ENCODE measurements at places on chromosomes 5 and 9.

DNA sequence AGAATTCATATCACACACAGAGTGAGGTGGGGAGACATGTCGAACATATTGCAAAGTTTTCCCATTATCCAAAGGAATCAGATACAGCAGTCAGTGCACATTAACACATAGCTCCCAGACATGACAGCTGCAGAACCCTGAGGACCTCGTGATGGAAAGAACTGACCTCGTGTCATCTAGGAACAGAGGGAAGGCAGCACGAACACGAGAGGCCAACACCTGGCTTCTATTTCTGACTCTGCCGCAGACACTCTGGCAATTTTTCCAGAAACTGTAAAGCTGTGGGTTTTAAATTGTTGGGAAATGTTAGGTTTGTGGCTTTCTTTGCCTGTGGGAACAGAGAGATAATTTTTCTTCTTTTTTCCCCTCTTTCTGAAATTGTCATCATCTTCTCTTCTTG, 315.0 kb upstream of the PIK3R1 start:
- DNase-seq: no peak

DNA sequence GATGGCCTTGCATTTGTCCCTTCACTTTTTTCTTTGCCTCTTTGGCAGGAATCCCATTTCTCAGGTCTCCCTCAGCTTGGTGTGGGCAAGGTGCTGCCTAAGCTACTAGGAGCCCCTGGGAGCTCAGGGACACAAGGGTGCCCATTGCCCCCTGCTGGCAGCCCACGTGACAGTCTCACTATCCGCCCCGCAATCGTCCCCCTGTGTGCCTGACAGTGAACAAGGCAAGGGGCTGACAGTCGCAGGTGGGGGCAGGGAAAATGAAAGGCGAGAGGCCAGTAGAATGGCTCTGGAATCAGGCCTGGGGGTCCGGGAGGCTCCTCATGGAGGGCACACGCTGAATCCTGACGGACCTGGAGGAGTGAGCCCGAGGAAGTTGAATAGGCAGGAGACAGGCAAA, 2.0 kb upstream of the PCDH12 start:
- DNase-seq: no peak

DNA sequence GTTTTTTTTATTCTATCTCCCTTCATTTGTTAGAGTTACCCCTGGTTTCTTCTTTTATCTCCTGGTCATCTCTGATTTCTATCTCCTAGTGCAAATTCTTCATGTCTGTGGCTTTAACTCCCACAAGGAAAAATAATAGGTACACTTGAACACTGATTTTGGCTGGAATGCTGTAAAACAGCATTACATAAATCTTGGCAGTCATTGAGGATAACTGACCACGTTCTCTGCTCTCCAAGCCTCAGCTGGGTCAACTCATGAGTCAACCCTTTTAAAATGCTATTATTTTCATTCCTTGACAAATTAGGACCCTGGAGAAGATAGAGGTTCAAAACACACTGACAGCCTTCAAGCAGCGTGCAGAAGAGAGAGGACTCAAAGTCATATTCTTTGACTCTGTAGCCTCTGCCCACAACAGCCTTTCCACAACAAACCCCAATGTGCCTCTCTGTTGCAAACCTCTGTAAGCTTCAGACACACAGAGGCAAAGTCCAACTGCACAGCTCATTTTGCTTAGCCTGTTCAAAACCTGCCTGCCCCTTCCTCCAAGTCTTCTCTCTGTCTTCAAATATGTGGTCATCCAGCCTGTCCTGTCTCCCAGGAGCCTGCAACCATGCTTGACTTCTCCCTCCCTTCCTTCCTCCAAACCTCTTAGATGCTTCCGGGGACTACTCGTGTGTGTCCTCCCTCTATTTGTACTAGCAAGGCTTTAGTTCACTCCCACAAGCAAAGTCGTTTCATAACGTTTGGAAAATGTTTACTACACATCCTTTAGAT, 398.4 kb downstream of the MED10 start:
- DNase-seq: no peak

DNA sequence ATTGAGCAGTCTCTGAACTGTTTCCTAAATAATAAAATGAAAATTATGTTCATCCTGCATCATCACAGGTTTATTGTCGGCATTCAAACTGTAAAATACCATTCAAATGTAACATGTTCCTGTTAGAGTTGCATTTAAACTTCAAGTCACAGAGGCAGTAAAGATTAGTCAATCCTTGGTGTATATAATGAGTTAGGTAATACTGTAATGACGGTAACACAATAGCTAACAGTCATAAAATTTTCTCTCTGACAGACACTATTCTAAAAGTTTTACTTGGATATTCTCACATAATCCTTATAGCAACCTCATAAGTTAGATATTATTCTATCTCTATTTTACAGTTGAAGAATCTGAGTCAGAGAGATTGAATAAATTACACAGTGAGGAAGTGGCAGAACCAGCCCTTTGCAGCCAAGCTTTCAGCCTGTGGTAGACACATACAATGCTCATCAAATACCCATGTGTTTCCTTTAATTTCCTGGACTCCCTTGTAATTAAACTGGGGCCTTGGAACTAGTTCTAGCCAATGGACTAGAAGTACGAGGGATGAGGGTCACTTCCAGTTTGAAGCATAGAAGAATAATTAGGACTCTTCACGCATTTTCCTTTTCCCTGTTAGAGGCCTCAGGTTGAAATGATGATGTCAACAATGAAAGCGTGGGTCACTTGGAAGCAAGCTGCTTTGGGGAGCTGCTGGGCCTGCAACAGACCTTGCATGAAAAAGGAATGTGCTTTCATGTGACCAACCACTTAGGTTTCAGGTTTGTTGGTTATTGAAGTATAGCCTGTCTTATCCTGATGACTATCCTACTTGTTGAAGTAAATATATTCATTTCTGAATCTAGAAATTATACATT, 12.3 kb upstream of the CAST start:
- DNase-seq: no peak

DNA sequence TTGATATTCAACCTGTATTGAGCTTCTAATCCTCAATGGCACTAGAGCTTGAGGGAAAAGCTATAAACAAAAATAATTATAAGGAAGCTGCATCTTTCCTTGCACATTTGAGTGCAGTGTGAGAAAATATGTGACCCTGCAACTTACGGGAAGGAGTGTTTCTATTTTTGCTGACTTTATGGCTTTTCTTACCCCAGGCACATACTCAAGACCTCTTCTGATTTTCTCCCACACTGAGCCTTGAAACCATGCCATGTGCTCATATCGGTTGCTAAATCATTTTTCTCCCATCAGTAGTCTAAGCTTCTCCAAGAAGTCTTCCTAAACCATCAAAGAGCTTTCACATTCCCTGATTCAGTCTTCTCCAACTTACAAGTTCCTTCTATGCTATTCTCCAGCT, 91.5 kb downstream of the CDH6 start:
- no peak for DNase-seq

- peak; percentile 28 for DNase-seq
These were observed 103.2 kb downstream of the GPBP1 start for GRCh38 chr5:57277085-57277484.

- no peak for DNase-seq
These were observed 217.2 kb downstream of the RFX3 start for GRCh38 chr9:3308609-3309008.

DNA sequence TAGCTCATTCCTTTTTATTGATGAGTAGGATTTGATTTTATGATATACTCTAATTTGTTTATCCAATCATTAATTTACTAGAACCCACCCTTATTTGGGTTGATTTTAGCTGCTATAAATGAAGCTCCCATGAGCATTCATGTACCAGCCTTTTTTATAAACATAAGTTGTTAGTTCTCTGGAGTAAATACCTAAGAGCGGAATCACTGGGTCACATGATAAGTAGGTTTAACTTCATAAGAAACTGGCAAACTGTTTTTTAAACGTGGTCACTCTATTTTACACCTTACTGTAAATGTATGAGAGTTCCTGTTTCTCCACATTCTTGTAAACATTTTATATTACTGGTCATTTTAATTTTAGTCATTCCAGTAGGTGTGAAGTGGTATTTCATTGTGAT, 364.6 kb downstream of the NPR3 start:
- DNase-seq: no peak

- DNase-seq: no peak
These were observed 9.8 kb upstream of the PRRX2 start for GRCh38 chr9:129655696-129656095.

DNA sequence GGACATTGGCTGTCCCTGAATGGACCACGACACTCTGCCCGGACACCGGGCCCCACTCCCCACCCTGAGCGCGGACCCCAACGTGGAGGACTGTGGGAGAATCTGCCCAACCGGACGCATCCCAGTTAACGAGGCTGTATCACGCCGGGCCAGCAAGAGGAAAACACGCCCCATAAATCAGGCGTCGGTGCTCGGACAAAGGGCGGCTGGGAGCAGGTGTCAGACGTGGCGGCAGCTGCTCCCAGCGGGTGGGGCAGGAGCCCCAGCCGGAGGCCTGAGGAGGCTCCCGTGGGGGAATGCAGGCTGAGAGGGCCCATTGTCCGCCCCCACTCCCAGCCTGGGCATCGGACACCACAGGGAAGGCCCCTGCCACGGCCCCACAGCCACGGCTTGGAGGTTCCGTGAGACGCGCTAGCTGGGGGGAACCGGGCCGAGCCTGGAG, 19.2 kb downstream of the NOTCH1 start:
- DNase-seq: no peak

- no peak for DNase-seq
These were observed 48.4 kb downstream of the STX17 start for GRCh38 chr9:99954819-99955218.

DNA sequence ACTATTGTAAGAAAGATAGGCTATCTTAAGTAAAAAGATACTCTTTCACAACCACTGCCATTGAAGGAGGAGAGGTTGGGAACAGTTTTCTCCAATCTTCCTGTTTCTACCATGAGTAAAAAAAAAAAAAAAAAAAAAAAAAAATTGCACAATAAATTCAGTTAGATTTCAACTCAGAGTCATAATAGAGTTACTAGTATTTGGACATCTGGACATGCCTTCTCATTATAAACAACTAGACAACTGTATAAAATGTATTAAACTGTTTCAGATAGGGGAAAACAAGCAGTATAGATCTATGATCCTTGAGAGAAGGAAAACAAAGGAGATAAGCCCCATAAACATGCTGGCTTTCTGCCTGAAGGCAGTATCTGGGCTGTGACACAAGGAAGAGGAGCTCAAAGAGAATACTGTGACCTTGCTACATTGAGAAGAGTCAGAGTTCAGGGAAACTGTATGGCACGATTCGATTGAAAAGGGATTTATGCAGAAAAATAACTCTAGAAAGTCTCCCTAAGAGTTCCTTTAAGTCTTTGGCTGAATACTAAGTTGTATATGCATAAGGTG, 249.2 kb upstream of the POU5F2 start:
- DNase-seq: no peak

DNA sequence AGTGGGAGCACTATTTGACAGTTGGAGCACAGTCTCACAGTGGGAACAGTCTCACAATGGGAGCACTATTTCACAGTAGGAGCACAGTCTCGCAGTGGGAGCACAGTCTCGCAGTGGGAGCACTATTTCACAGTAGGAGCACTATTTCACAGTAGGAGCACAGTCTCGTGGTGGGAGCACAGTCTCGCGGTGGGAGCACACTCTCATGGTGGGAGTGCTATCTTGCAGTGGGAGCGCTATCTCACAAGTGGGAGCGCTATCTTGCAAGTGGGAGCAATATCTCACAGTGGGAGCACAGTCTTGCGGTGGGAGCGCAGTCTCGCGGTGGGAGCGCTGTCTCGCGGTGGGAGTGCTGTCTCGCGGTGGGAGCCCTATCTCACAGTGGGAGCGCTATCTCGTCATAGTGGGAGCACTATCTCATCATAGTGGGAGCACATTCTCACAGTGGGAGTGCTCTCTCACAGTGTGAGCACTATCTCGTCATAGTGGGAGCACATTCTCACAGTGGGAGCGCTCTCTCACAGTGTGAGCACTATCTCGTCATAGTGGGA, 56.1 kb downstream of the MED10 start:
- DNase-seq: no peak

Measured in HTR-8/SVneo (cell line).